ENCODE measurements at places on chromosomes 2 and 18.

- DNase-seq = no peak
Measured at GRCh38 chr18:34196256-34196655, 28.5 kb downstream of the NOL4 start.

- no peak for DNase-seq
Measured at GRCh38 chr2:221818616-221819320, 246.7 kb upstream of the EPHA4 start.

- no peak for DNase-seq
Measured at GRCh38 chr2:1489486-1489885, 76.2 kb downstream of the TPO start.

GRCh38 chr2:28439763-28440162, 47.1 kb downstream of the FOSL2 start:
- no peak for DNase-seq

DNA sequence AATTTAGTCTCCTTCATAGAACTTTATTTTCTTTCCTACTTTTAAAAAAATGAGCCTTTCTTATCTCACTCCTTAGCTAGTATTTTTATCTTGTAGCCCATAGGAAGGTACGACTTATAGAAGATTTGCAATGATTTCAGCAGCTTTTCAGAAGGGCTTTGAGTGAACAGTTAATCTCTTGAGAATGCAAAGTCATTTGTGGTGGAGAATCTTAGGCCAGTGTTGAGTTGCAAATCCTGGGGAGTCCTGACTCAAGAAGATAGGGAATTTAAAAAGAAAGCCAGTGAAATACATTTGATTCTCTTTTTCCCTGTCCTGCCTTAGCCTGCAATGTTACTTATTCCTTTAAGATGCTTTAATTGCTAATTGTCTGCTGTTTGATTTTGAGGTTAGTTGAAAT, 33.6 kb downstream of the LYPD6 start:
- no peak for DNase-seq

DNA sequence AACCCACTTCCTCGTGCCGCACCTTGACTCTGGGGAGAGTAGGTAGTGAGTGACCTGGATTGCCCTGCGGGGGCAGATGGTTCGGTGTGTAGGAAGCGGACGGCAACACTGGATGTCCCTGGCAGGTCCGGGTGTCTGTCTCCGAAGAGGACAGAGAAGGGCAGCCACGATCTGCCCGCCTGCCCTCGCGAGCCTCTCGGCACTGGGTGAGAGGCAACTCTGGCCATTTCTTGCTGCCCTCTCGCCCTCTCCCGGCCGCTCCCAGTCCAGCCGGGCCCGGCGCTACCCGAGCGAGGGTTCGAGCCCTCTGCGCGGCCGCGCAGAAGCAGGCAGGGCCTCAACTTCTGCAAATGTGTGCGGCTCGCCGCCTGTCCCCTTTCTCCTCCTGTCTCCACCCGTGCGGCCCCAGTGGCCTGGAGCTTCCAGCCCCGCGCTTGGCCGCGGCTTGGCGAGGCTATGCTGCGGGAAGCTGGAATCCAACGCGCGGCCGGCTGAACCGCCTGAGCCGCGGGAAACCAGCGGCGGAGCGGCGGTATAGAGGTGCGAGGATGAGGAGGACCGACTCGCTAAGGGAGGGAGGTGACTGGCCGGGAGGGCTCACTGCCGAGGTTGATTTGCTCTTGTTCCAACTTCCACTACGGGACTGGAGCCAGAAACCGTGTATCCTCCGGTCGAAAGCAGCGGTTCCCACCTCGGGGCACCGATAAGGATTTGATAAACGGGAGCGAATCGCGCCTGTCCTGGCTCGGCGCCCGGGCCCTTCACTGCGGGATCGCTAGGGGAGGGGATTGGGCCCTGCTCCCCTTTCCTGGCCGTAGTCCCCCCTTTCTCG, 1.5 kb downstream of the EPAS1 start:
- no peak for DNase-seq

- DNase-seq = no peak
Measured at GRCh38 chr2:68768951-68769350, 34.3 kb downstream of the ARHGAP25 start.

DNA sequence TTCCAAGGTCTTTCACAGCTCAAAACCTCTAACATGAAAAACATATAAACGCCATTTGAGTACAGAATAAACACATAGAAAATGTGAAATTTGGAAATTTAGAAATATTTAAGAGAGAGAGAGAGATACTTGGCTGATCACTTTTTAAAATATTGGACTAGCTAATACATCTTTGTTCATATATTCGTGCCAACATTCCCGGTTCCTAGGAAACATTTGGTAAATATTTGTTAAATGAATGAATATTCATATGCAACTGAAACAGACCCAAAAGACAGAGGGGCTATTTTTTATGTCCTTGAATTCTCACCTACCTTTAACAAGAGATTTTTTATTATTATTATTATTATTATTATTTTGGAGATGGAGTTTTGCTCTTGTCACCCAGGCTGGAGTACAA, 8.3 kb upstream of the COLEC12 start:
- no peak for DNase-seq

DNA sequence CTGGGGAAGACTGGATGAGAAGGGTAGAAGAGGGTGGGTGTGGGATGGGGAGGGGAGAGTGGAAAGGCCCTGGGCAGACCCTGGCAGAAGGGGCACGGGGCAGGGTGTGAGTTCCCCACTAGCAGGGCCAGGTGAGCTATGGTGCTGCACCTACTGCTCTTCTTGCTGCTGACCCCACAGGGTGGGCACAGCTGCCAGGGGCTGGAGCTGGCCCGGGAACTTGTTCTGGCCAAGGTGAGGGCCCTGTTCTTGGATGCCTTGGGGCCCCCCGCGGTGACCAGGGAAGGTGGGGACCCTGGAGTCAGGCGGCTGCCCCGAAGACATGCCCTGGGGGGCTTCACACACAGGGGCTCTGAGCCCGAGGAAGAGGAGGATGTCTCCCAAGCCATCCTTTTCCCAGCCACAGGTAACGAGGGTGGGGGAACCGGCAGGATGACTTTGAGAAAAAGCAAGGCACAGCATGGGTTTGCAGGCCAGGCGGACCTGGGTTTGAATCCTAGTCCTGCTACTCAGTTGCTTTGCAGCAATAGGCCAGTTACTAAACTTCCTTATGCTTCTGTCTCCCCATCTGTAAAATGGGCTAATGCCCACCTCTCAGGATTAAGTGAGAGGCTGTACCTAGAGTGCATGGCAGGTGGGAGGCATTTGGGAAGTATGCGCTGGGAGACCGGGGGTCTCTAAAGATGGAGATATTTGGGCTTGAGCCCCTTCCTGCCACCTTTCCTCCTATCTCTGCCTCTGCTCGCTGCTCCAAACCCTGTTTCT, at the start of gene INHA:
Gene INHA, plus strand, starts transcription at position 74 of the 765 bp plus-strand sequence. Its CDS starts 65 bp downstream, at position 139.
- DNase-seq = no peak

Data from SIG-M5 (cell line).